ENCODE measurements at places on chromosomes 2 and 18. TPM values are rescaled to one million over a fixed set of nuclear protein-coding genes. Genes with fewer than 3 reads are reported as not detected.

- DNase-seq = no peak
Measured at GRCh38 chr2:98761909-98762308, 31.0 kb upstream of the MGAT4A start.

Gene ATP8B1
- total RNA-seq = 12.5 TPM

GRCh38 chr2:120847700-120848321 lies 112.1 kb downstream of the GLI2 start:
- DNase-seq = no peak

Gene ITGB6
- 0.08 TPM for total RNA-seq

Gene RIT2
- not detected for total RNA-seq

DNA sequence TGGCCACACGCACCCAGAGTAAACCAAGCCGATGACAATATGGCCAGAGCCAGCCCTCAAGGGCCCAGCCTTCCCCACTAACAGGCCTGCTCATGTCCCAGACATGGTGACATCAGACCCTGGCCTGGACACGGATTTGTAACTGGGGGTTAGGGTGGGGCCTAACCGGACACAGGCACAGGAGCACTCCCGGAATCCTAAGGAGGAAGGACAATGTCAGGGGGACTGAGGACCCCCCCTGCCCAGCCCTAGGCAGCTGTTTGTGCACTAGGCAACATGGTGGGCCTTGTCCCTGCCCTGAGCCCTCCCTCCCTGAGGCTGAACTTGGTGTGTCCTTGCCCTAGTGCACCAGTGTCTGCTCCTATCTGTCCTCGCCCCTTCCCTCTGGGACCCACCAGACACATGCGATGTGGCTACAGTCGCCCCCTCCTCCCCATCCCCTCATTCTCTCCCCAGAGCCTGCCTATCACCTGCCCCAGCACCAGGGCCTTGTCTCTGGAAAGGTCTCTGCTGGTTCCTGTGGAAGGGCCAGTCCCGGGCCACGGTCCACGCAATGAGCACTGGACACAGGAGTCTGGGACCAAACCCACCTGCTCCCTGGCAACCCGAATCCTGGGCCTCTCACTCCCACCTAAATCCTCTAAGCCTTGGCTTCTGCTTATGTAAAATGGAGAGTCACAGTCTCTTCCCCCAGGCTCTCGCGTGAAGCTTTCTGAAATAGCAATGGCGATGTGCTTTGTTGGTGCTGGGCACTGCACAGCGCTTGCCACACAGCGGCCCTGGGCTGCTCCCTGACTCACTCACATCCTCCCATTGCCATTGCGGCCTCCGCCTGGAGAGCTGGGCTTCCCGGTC lies 76.5 kb upstream of the RAB6C start:
- DNase-seq = no peak

- DNase-seq = no peak
Measured at GRCh38 chr2:219460424-219460926, 25.8 kb downstream of the SPEG start.

Gene RAX
- total RNA-seq = not detected

DNA sequence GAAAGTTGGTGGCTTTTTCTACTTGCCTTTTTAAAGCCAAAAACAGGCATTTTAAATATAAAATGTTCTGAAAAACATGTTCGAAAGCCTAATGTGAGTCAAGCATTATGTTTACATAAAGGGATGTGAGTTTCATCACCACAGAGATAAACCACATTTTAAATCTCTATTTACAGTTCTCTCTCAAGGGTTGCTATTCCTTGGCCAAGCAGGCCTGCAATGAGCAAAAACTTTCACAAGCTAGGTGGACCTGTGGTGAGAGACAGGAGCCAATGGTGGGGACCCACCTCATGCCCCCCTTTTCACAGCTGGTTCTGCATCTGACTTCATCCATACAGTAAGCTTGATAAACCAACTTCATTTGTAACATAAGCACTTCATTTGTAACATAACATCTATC lies 65.1 kb downstream of the CUL3 start:
- DNase-seq = no peak

Gene DSC3
- 0.23 TPM for total RNA-seq

DNA sequence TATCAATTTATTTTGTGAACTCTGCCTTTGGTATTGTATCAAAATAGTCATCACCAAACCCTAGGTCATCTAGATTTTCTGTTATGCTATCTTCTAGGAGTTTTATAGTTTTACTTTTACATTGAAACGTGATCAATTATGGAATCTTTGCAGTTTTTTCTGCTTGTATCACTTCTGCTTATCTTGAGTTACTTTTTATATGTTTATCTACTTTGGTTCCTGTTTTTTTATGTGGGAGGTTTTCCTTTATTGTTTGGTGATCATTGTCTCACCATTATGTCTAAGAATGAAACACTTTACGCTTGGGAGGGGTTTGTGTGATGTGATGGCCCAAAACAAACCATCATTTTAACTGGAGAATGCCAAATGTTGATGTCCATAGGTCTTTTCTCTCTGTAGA lies 261.2 kb downstream of the SPAG16 start:
- DNase-seq = no peak

Gene PRKAG3
- total RNA-seq = not detected

DNA sequence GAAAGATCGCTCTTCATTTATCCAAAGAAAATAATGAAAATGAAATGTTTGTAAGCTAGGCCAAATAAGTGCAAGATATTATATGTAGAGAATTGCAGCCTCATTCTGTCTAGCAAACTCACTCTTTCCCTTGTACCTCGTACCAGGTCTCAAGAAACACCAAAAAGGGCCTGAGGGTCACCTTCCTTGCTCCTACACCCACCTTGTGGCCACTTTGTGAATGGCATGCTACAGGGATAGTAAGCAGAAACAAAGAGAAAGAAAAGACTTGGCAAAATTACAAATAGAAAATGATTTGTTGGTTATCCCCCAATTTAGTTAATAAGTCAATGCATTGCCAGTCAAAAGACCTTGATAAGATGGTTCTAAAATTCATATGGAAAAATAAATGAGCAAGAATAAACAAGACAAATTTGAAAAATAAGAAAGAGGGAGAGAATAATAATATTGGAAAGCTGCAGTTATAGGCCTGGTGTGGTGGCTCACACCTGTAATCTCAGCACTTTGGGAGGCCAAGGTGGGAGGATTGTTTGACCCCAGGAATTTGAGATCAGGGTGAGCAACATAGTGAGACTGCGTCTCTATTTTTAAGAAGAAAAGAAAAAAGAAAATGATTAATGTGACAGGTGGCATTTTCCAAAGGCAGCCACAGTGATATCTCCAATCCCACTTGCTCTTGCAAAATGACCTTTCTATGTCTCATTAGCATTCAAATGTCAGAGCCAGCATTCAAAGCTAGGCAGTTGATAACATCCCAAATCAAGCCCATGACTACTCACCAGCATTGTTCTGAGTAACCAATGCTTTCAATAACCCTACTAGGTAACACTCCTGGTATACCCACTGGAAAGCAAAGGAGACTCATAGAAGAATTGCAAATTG lies 38.8 kb upstream of the BMP10 start:
- DNase-seq = peak; percentile 59

DNA sequence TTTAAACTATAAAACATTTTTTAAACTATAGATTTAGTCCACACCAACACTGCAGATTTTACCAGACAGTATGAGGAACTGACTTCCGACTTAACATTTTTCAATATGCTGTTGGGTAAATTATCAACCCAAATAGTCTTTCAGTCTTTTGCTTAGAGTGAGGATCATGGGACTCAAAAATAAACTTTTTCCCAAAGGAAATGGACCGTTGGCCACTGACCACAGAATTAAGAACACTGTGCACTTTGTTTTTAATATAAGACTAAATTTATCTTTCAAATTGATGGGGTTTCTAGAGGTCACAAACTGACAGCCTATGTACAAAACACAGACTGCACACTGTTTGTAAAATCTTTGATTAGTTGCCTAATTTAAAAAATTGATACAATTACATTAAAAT lies 44.9 kb downstream of the FIGN start:
- DNase-seq = no peak

- no peak for DNase-seq
Measured at GRCh38 chr2:44897406-44897805, 44.1 kb upstream of the SIX3 start.

DNA sequence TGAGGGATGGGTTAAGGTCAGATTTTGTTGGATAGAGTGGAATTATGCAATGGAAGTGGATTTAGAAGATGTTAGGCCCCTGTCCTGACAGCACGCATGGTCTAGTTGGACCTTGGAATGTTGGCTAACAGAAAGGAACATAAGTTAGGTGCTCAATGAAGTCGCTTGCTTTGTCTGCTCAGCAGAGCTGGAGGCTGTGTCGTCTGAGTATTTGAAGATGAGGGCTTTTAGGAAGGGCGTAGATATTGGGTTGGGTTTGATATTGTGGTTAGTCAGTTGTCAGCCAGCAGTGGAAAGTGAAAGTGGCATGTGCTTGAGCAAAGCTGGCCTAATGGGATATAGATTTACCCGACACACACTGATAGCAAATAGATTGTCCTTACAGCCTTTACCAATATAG lies 239.3 kb downstream of the PRKCE start:
- DNase-seq = no peak

GRCh38 chr2:227862227-227862740 lies 9.1 kb upstream of the DAW1 start:
- DNase-seq = no peak

Gene ANKRD30B
- not detected for total RNA-seq

- no peak for DNase-seq
Measured at GRCh38 chr2:42659609-42660008, 91.2 kb downstream of the MTA3 start.

Gene TPO
- total RNA-seq = not detected

- DNase-seq = no peak
Measured at GRCh38 chr2:70828914-70829824, 6.4 kb downstream of the CD207 start.

- DNase-seq = no peak
Measured at GRCh38 chr2:27096748-27097297, 10.3 kb downstream of the KHK start.

Gene PMS1
- total RNA-seq = 47.0 TPM

Gene IHH
- total RNA-seq = 0.23 TPM

GRCh38 chr2:236956641-236957040 lies 129.0 kb upstream of the COPS8 start:
- no peak for DNase-seq

GRCh38 chr2:160868891-160869290 lies 291.3 kb upstream of the TANK start:
- no peak for DNase-seq

DNA sequence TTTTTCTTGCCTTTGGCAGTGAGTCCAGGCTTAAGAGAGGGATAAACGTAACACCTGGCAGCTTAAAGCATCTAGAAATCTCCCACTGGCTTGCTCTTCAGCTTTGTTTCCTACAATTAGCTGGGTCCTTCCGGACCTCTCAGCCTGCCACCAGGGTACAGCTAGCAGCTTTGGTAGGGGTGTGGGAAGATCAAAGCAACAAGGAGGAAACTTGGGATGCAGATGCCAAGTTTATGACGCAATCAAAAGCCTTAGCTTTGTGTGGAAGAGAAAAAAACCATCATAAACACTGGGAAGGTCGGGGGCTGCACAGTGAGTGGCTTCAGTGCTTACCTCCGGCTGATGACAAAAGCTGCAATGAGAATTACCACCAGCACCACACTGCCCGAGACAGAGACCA lies 116.9 kb downstream of the EPHA4 start:
- DNase-seq = no peak

- DNase-seq = no peak
Measured at GRCh38 chr18:13625843-13626543, 100.4 kb downstream of the FAM210A start.

- no peak for DNase-seq
Measured at GRCh38 chr18:26839609-26840008, 25.9 kb downstream of the AQP4 start.

GRCh38 chr18:741931-742512 lies 29.6 kb upstream of the ENOSF1 start:
- DNase-seq = peak; percentile 18

DNA sequence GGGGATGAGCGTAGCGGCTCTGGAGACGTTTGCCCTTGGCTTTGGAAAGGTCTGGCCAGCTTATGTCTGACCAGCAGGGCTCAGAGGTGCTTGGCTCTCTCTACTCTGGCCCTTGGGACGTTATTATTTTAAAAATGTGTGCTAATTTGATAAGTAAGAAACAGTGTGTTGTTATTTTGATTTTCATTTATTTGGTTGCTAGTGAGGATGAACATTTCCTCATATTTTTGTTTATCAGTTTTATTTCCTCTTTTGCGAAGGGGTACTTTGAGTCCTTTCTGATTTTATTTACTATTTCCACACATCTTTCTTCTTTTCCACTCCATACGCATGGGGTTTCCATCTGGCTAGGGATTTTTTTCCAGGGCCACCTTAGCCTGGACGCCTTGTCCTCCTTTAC lies 11.4 kb downstream of the CXCR4 start:
- DNase-seq = no peak

GRCh38 chr18:3029215-3029952 lies 16.4 kb upstream of the LPIN2 start:
- no peak for DNase-seq
